Epithelial cell of prostate (primary cell): ENCODE measurements at places on chromosomes 2 and 18.

DNA sequence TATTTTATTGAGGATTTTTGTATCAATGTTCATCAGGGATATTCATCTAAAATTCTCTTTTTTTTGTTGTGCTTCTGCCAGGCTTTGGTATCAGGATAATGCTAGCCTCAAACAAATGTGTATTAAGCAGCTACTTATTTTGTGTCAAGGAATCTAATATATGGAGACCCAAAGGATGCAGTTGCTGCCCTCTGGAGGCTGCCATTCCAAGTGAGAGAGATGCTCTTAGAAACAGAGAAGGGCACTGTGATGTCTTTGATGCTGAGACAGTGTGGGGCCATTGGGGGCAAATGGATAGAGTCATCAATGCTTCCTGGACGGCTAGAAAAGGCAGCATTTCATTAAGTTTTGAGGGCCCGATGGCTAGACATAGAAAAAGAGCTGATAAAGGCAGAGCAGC is 292.6 kb downstream of the SETBP1 start:
- DNase-seq, result no peak

- DNase-seq, result no peak
Measured at GRCh38 chr2:156695595-156695994, 259.4 kb downstream of the GPD2 start.

DNA sequence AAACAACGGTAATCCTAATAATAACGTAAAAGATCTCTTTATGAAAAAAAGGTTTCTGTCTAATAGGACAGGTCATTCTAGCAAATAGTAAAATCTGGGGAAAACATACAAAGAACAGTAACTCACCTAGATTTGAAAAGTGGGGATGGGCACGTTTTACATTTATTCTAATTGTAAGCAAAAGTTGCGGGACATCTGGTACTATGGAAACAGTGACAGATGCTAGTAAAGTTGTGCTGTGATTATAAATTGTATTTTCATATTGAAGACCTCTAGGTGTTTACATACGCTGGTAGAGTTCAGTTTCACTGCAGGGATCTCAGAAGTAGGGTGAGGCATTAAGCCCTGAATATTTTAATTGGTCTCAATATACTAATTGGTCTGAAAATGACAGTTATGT is 422.5 kb downstream of the DPP10 start:
- DNase-seq, result no peak

DNA sequence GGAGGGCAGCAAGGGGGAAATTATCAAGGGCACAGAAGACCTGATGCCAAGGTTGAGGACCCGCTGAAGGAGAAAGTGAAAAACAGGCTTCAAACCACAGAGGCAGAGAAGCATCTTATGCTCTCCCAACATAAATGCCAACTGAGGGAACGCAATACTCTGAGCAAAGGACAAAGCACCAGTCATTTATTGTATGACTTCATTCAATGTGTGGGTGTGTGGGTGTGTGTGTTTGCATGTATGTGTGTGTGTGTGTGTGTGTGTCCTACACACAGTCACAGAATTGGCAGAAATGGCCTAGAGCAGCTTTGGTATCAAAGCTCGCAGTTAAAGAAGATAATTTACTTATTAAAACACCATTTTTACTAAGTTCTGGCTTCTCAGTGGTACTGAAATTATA is 51.4 kb downstream of the UXS1 start:
- DNase-seq, result no peak

- no peak for DNase-seq
Measured at GRCh38 chr2:55158111-55158814, 73.8 kb downstream of the CLHC1 start.

DNA sequence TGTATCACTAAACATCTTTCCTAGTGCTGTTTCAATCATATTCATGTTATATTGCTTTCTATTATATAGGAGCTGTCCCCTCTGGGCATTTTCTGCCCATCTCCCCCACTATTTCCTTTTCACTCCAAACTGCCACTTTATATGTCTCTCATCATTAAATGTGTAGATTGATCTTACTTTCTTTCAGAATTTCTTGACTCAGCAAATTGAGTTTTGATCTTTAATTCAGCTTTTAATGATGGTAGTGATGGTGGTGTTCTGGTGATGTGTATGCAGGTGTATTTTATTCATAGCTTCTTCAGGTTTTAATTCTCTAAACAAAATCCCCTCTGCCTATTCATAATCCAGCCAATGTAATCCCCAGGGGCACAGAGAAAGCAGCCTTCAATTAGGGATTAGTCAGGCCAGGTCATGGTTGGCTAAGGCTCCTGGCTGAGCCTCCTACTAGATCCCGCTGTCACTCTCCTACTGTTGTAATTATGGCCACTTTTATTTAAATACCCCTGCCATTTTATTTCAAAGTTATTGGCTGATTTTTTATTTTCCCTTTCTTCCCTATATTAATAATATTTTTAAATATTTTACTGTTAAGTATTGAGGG is 325.4 kb downstream of the SPAG16 start:
- DNase-seq, result no peak

GRCh38 chr2:223108351-223109050 is 56.5 kb downstream of the KCNE4 start:
- no peak for DNase-seq

DNA sequence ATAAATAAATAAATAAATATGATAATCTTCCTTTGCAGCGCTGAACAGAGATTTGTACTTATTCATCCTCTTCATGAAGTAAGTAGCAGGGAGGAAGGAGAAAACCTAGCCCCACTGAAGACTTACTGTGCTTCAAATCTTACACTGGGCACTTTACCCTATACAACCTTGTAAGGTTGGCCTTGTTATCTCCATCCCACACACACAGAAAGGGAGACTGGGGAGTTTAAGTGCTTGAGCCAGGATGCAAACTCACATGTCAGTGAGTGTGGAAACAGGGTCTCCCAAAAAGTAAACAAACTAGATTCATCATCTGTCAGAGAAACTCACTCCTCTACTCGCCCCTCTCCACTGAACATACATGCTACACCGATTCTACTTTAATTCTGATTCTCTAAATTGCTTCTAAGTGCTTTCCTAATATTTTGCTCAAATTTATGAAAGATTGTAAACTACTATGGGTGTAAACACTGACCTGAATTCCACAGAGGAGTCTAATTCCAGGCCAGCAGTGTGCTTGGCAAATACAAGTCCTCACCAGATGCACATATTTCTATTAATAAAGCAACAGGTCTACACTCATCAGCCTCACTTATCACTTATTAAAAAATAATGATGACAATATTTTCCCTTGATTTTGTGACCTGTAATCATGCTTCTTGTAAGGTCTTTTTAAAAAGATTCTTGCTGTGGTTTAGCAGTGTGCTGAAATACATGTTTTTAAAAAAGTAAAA is 155.5 kb downstream of the TCF4 start:
- DNase-seq, result no peak

DNA sequence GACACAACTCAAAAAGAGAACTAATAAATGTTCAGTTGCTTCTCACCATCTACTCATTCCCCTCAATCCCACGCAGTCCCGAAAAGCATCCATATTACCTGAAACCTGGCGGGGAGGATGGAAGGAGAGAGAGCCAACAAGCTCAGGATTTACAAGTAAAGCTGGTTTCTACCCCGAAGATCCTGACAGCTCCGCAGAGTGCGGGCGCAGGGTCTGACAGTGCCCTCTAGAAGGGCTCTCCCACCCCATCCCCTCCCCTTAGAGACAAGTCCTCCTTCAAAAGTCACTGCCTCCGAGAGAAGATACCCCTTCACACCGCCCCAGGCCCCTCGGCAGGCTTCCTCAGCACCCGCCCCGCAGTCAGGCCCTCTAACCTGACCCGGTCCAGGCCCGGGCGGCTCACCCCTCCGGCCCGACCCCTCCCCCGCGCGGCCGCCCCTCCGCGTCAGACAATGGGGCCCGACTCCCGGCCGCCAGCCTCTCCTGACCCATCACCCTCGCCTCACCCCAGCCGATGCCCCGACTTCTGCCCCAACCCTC is 550 bp downstream of the RAB1A start:
- no peak for DNase-seq

DNA sequence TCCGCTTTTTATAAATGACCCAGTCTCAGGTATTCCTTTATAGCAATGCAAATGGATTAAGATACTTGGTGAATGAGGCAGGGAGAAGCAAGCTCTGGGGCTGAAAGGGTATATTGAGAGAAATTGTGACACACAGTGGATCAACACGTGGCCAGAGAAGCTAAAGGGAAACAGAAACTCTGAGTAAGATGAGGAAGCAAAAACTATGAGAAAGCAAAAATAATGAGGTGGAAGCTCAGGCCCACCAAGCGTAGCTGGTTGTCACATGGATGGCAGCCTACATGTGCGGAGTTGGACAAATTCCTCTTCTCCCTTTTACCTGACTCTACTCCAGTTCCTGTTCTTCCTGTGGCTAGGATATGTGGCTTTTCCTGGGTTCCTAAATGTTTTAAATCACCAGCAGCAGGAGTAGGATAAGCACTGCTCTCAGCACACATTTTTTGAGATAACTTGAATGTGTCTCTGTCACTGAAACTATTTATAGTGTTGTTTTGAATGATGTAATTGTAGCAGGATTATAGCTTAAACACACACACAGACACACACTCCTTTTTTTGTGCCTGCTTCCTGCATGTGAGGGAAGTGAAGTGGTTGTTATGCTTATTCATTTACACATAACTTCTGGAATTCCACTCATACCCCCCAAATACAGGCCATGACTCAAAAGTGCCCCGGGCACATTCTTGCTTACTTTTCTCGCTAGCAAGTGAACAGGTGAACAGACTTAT is 30.1 kb upstream of the EPC2 start:
- DNase-seq, result peak; percentile 46

- DNase-seq, result no peak
Measured at GRCh38 chr2:47221039-47221438, 65.9 kb upstream of the STPG4 start.
